Stimulated activated CD8-positive, alpha-beta memory T cell treated with anti-CD3 and anti-CD28 coated beads, Interleukin-7, amount 100 ng/mL, for 24 hours (primary cell): ENCODE measurements at places on chromosomes 13 and 19.

GRCh38 chr13:40583738-40584137, 82.7 kb downstream of the FOXO1 start:
- DNase-seq, result no peak

DNA sequence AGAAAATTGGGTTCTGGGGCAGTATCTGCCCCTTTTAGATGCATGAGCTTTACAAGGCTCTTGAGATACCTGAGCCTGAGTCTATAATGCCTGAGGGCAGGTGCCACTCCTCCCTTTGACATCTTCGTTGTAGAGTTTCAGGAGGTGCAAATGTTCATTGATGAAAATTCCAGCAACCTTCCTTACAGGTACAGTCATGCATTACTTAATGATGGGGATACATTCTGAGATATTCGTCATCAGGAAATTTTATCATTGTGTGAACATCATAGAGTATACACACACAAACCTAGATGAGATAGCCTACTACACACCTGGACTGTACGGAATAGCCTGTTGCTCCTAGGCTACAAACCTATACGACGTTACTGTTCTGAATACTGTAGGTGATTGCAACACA, 310.0 kb downstream of the SHISA2 start:
- no peak for DNase-seq

- DNase-seq, result no peak
These were observed 8.3 kb upstream of the MCF2L start for GRCh38 chr13:112960706-112961105.

DNA sequence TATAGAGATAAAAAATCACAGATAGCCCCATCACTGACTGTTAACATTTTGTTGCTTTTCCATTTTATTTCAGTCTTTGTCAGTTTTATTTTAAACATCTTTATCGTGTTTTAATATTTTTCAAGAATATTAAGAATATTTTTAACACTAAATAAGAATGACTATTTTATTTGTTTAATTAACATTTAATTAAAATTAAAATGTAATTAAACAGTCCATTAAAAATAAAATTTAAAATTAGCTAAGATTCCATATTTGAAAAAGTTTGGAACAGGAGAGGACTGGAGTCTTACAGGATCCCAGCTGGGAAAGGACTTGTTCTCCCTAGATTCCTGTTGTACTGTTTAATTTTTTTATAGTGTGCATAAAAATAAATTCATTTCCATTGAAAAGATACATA, 54.5 kb downstream of the RGCC start:
- no peak for DNase-seq

- no peak for DNase-seq
These were observed 7.2 kb downstream of the ZBTB7A start for GRCh38 chr19:4059453-4059871.

- no peak for DNase-seq
These were observed 212.8 kb downstream of the ENOX1 start for GRCh38 chr13:43573802-43574514.

- no peak for DNase-seq
These were observed 515 bp upstream of the ZNF324B start for GRCh38 chr19:58450856-58451357.

DNA sequence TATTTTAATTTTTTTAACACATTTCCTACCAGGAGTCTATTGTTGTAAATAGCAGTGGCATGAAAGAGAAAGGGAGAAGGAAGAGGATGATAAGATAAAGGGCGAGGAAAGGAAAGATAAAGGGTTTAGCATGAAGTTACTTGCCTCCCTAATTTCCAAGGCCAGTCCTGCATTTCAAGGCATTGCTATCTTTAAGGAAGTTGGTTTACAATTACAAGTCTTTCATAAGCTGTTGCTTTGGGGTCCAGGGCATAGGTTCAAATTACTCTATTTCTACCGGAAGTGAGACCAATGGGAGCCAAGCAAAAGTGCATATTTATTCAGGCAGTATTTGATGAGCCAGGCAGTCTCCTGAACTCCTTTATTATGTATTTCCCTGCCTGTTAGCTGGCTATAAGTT, 27.7 kb upstream of the UBL3 start:
- no peak for DNase-seq

DNA sequence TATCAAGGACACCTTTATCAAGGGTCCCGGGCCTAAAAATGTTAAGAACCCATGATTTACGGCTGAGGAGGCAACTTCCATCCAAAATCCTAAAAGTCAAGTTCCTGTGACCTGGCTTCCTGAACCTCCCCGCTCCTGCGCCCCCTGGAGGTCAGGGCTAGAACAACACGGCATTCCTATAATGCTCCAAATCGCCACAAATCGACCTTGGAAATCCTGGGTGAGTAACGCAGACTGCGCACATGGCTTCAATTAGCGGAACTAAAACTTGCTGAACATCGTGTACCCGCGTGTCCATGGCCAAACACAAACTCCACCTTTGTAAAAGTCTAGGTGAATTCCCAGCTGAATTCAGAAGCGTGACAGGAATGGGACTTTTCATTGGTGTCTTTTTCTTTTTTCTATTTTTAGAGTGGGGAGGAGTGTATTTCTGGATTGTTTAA, 4.3 kb upstream of the C5AR1 start:
- DNase-seq, result peak; percentile 44

GRCh38 chr19:5494773-5495172, 39.6 kb downstream of the ZNRF4 start:
- DNase-seq, result no peak

DNA sequence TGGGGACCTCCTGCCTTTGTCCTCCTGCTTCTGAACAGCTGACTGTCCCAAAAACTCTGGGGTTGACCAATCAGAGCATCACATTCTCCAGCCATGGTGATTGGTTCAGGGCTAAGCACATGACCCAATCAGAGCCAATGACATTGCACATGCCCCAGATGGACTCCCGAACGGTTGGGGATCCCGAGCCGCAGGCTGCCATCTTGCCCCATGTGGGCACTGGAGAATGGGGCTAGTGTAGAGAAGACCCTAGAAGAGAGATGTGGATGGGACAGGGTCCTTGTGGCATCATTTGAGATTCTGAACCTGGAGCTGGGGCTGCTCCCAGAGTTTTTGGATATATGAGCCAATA, 31.3 kb upstream of the PEPD start:
- DNase-seq, result no peak

DNA sequence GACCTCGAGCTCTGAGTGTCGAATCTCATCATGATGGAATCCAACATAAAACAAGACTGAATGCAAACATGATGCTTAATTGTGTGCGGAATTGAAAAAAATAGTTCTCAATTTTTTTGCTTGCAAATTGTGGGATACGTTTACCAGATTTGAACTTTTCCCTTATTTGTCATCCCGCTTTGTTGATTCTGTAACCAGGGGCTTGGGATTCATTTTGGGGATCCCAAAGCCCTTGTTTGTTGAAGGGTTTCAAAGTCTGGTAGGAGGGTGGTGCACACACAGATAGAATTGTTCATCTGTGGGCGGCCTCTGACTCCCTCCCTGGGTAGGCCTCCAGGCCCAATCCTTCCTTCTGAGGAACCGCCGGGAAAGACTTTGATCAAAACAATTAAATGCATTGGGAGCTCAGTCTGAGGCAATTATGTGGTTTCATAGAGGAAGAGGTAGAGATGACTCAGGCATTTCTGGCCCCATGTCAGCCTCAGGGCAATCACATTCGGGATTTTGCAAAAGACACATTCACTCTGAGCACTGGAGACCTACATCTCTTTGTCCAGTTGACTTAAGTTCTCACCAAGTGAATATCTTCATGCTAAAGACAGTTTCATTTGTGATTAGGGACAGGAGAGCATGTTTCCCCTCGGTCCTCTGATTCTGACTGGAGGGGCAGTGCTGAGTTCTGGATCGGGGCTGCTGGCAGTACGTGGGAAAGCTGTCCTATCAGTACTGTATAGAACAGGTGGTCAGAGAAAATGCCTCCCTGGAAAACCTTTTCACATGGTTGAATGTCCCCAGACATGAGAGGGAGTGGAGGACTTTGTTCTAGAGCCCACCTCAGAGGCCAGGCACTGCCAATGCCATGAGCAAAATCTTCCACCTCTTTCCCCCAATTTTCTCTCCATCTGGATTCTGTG, 27.8 kb upstream of the IGFL4 start:
- DNase-seq, result no peak

GRCh38 chr19:10808937-10809649, 26.9 kb downstream of the TMED1 start:
- no peak for DNase-seq

DNA sequence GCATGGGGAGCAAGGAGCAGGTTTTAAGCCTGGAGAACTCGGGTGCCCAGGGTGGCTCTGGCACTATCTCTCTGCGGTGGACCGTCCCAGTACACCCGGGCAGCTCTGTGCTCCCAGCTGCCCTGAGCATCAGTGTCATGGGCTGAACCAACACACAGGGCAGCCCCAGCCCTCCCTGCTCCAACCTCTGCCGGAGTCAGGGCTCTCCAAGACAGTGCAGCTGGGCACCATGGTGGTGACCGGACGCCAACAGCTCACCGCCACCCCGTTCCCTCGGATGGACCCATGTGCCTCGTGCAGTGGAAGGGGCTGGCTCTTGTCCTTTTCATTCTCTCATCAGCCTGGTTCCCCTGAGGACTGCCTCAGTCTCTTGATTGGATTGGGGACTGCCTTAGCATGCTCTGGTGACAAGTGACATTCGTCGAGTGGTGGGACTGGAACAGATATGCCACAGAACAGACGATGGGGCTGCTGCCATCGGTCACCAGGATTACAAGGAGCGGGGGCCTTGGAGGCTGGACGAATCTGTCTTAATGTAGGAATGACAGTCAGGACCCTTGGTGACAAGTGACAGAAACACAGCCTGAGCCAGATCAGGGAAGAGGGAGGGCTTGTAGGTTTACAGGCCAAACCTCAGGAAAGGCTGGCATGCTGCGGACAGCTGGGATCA, 25.7 kb upstream of the VSTM2B start:
- DNase-seq, result no peak

GRCh38 chr13:85379433-85379832, 419.8 kb downstream of the SLITRK6 start:
- DNase-seq, result no peak

DNA sequence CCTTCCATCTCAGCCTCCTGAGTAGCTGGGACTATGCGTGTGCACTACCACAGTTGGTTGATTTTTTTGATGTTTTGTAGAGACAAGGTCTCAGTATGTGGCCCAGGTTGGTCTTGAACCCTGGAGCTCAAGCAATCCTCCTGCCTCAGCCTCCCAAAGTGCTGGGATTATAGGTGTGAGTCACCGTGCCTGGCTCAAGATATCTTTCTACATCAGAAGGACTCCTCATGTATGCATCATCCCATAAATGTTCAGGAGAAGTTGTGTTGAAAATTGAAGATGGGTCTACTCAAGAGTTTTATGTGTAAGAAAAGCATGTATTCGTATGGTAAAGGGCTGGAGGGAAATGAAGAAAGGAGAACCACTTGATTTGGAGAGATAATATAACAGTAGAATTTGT, 71.8 kb upstream of the STK24 start:
- DNase-seq, result no peak

GRCh38 chr19:14091081-14091812, 696 bp upstream of the SAMD1 start:
- DNase-seq, result peak; percentile 23

DNA sequence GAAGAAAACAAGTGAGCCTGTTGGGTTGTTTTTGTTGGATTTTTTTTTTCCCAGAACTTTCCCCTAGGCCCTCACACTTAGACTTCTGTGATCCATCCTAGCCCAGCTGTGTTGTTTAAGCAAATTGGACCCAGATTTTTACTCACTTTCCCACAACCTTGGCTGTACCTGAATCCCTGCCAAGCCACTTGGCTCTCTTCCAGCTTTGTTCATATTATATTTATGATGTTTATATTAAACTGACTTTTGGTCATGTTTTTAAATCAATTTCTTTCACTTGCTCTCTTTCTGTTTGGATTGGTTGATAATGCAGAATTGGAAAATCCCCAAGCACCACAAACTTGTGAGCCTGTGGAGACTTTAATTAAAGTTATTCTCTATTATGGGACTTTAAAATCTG, 16.6 kb downstream of the OLFM4 start:
- no peak for DNase-seq

- no peak for DNase-seq
These were observed 460.5 kb downstream of the COG6 start for GRCh38 chr13:40116008-40116407.

GRCh38 chr19:1466461-1467214, 12.4 kb downstream of the C19orf25 start:
- no peak for DNase-seq

DNA sequence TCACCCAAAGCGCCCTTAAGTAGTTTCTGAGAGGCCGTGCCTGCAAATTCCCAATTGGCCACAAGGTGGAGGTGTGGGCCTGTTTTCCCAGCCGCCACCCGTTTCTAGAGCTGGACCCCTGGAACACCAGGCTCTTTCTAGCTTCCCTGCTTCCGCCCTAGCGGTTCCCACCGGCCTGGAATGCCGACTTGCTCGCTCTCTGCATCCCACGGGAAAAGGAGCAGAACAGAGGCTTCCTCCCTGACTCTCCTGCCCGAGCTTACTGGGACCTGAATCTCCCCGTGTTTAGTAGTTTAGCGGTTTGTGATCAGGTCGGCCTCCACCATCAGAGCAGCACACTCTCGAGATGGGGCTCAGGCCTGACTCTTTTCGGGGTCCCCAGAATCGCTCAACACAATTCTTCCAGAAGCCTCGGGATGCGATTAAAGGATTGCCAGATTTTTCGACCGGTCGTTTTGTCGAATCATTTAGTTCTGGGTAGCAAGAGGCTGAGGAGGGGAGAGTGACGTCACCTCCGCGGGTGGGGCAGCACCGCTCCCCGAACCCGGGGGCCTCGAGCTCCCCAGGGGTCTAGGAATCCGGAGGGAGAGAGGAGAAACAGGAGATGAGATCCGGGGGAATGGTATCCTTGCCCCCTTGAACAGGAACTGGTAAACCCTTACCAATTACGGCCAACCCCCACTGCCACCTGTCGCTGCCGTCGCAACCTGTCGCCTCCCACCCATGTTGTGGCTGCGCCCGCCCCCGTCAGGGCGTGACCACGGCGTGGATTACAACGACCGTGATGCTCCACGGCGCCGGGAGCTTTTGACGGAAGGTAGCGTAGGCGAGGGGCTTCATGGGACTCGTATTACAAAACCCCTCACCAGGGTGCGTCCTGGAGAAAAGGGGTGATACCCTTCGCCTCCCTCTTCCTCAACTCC, 8.0 kb downstream of the NAPSA start:
- DNase-seq, result peak; percentile 77

GRCh38 chr13:20715330-20715712, 11.8 kb downstream of the IL17D start:
- DNase-seq, result no peak

- no peak for DNase-seq
These were observed 1.6 kb downstream of the ZNF415 start for GRCh38 chr19:53131085-53131590.

GRCh38 chr19:9828551-9829063, 889 bp downstream of the UBL5 start:
- DNase-seq, result no peak

- no peak for DNase-seq
These were observed 420.4 kb downstream of the NDFIP2 start for GRCh38 chr13:79901336-79901735.

DNA sequence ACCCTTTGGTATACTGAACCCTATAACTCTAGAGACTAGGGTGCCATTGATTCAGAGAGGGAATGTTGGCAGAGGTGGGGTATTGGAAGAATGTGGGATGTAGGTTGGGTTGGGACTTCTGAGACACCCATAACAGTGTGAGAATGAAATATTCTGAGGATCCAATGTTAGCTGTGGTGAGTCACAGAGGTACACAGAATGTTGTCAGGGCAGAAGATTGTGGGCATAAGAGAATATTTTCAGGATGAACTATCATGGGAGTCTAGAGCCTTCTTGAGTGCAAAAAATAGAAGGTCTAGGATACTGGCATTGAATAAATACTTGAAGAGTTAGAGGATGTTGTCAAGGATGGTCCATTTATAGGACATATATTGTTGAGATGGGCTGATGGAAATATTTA, 9.0 kb downstream of the KLK13 start:
- DNase-seq, result no peak

GRCh38 chr19:33256261-33256660, 30.6 kb upstream of the SLC7A10 start:
- DNase-seq, result no peak
